ENCODE measurements at places on chromosomes 1 and 21. TPM values are rescaled to one million over a fixed set of nuclear protein-coding genes. Genes with fewer than 3 reads are reported as not detected.
A peak's percentile ranks its signal among the peaks of the same experiment; 100 is the strongest.

- no peak for DNase-seq
Observed at GRCh38 chr1:34976384-34977209, 8.6 kb downstream of the TMEM35B start.

The NGF gene
- polyA plus RNA-seq: 11.5 TPM

GRCh38 chr1:224447251-224447650 lies 12.7 kb upstream of the WDR26 start:
- peak; percentile 24 for DNase-seq

DNA sequence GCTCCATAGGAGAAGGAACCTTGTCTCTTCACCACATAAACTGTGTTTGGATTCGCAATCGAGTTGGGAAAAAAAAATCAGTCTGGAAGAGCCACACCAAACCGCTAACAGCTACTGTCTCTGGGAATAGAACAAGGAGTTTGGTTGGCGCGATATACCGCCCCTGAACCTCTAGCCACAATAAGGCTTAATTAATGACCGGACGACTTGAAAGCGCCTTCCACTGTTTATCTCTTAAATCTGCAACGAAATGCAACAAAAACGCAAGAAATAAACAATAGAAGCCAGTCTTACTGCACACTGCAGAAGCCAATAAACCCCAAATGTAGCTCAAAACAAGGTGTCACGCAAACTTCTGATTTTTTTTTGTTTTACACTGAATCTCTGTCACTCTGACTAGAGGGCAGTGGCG lies 10.9 kb downstream of the BTBD19 start:
- DNase-seq: no peak

The VSIG8 gene
- not detected for polyA plus RNA-seq

DNA sequence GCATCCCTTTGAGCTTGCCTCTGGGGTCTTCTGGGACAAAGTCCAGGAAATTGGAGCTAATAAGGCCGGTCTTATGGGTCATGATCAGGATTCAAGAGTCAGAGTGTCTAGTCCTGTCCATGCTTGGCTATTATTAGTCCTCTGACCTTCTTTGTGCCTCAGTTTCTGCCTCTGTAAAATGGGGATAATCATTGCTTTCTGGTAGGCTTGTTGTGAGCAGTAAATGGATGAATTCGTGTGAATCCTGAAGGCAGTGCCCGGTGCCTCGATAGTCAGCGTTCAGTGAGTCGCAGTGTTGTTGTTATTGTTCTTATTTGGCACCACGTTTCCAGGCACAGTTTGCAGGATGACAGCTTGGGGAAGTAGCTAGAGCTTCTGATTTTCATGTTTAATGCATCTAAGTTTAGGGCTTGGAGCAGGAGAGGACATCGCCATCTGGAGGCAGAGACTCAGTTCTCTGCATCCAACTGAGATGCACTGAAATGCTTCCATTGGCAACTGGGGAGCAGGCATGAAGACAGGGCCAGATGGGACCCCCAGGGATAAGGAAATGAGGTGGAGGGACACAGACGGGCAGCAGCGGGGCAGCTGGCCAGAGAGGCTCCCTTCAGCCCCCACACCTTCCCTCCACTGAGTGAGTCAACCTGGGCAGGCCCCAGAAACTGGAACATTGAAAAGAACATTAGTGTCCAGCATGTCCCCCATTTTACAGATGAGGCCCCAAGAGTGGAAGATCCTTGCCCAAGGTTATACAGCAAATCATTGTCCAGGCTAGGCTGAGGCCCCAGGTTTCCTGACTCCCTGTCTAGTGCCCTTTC lies 160.3 kb downstream of the PTPRU start:
- no peak for DNase-seq

The RAB7B gene
- 0.83 TPM for polyA plus RNA-seq

The ADAMTS4 gene
- polyA plus RNA-seq: 6.1 TPM

- DNase-seq: no peak
Observed at GRCh38 chr1:159977364-159978106, 23.5 kb upstream of the SLAMF9 start.

DNA sequence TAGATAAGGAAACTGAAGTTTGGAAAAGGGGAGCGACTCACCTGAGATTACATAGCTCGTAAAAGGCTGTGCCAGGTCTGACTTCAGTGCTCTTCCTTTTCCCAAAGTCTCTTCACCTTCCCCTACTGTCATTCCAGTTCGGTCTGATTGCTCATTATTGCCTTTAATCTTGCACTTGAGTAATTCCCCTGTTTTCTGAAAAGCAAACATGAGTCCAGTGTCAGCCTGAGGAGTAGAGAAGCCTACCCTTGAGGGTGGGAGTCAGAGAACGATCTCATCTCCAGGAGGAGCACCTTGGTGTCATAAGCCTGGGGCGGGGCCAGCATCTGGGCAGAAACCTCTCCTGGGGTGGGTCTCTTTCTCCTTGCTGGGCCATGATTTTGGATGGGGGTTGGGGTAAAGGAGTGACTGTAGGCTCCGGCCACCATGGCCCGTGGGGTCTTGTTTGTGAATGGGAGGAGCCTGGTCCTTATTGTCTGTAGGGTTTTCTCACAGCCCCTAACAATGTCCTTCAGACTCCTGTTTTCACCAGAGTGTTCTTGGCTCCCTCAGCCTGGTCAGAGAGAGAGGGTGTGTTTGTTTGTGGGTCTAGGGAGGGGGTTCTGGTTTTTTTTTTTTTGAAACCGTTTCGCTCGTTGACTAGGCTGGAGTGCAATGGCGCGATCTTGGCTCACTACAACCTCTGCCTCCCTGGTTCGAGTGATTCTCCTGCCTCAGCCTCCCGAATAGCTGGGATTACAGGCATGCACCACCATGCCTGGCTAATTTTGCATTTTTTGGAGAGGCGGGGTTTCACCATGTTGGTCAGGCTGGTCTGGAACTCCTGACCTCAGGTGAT lies 6.0 kb downstream of the VANGL2 start:
- no peak for DNase-seq

DNA sequence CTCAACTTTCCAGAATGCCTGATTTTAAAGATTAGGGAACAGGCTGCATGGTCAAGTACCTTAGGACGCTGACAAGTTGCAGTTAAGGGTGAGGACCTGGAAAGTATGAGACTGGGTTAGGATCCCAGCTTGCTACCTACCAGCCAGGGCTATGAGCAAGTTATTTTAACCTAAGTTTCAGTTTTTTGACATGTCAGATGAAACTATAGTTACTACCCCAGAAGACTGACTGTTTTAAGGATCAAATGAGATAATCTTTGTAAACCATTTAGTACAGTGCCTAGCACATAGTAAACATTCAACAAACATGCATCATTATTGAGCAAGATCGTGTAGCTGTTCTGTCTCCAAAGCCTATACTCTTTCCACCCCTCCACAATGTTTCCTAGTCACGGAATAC lies 14.4 kb downstream of the THEMIS2 start:
- no peak for DNase-seq

DNA sequence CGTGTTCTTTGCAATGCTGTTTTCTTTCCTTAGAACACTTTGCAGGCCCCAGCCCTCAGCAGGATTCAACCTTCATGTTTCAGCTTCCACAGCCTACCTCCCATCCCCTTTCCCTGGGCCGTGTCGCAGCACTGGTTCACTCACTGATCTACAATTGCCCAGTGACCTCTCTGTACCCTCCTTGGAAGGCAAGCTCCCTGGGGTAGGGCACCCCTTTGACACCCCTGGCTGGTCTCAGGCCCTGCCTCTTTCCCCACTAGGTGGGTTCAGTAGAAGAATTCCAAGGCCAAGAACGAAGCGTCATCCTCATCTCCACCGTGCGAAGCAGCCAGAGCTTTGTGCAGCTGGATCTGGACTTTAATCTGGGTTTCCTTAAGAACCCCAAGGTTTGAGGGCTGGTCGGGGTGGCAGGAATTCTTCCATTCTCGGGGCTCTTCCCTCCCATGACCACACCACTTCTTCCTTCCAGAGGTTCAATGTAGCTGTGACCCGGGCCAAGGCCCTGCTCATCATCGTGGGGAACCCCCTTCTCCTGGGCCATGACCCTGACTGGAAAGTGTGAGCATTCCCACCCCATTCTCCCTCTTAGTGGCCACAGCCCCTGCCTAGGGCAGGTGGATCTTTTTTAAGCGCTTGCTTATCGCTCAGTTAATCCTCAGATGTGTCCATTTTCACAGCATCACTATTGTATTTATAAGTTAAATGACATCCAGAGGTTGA lies 7.3 kb downstream of the RHOC start:
- no peak for DNase-seq

The SAMD11 gene
- 1.3 TPM for polyA plus RNA-seq

- no peak for DNase-seq
Observed at GRCh38 chr1:96713649-96714048, 7.9 kb upstream of the PTBP2 start.

The PADI3 gene
- not detected for polyA plus RNA-seq

GRCh38 chr1:1374929-1375662 lies at the start of gene AURKAIP1:
Gene AURKAIP1 (minus strand): TSS chr1:1375207. CDS start chr1:1374756, 451 bp downstream.
- DNase-seq: peak; percentile 99

The NR1I3 gene
- 0.23 TPM for polyA plus RNA-seq

DNA sequence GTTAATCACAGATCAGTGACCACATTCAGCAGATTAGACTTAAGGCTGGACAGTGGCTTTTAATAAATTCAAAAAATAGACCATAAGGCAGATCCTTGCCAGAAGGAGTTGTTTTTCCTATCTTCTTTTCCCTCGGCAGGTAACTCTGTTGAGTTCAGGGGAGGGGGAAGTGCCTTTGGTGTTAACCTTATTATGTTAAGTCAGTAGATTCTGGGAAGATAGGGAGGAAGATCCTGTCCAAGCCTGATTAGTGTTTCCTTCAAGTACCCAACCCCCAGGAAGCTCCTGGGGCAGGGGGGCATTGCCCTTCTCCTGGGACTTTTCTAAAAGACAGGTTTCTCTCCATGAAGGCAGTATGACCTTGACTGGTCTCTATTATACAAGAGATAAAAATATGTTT lies 87.4 kb downstream of the ELAVL4 start:
- no peak for DNase-seq

GRCh38 chr1:242673652-242674051 lies 149.2 kb upstream of the PLD5 start:
- no peak for DNase-seq

DNA sequence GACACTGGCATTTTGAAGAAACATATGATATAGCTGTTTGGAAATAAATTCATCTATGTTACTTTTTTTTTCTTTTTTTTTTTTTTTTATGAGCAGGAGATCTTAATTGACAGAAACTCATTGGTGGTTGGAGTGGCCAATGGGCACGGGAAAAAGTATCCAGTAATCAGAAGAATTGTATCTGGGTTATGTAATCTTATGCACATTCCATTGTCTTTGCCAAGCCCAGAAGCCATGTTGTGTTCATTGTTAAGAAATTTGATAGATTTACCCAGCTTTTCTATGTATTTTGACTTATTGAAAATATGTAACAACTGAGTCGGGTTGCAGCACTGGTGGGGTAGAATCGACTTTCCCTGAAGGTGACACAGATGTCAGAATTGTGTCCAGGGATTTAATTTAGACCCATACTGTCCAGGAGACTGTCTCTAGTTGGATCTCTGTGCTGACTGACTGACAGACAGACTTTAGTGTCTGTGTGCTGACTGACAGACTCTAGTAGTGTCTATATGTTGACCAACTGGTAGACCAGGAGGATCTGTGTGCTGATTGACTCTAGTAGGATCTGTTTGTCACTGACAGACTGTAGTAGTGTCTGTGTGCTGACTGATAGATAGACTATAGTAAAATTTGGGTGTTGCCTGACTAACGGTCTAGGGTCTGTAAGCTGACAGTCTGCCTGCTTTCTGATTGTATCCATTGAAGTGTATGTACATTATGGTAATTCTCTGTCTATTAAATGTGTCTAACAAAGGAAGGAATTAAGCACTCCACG lies 12.3 kb upstream of the C4BPB start:
- DNase-seq: no peak

The LAMB3 gene
- 1.8 TPM for polyA plus RNA-seq

GRCh38 chr1:23167353-23168078 lies 1.1 kb downstream of the LUZP1 start:
- peak; percentile 74 for DNase-seq

DNA sequence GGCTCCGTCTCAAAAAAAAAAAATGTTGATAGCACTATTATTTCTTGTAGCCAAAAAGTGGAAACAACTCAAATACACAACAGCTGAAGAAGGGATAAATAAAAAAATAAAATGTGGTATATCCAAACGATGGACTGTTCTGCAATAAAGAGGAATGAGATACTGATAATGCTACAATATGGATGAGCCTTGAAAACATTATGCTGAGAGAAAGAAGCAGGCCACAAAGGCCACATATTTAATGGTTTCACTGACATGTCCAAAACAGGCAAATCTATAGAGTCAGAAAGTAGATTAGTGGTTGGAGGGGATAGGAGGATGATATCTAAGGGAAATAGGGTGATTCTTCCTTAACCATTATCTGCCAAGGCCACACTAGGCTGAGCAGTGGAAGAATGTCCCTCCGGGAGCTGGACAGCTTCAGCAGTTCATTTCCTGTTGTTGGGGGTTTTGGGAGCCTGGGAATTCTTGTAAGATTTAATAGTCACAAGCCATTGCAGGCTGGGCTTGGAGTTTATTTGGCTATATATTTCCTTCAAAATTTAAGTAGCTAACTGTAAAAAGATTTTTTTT lies 53.5 kb downstream of the ST3GAL3 start:
- no peak for DNase-seq

- DNase-seq: no peak
Observed at GRCh38 chr21:33205476-33205875, 24.3 kb upstream of the IFNAR2 start.

The KCNE1 gene
- polyA plus RNA-seq: 1.7 TPM

The ATPAF1 gene
- 263 TPM for polyA plus RNA-seq

DNA sequence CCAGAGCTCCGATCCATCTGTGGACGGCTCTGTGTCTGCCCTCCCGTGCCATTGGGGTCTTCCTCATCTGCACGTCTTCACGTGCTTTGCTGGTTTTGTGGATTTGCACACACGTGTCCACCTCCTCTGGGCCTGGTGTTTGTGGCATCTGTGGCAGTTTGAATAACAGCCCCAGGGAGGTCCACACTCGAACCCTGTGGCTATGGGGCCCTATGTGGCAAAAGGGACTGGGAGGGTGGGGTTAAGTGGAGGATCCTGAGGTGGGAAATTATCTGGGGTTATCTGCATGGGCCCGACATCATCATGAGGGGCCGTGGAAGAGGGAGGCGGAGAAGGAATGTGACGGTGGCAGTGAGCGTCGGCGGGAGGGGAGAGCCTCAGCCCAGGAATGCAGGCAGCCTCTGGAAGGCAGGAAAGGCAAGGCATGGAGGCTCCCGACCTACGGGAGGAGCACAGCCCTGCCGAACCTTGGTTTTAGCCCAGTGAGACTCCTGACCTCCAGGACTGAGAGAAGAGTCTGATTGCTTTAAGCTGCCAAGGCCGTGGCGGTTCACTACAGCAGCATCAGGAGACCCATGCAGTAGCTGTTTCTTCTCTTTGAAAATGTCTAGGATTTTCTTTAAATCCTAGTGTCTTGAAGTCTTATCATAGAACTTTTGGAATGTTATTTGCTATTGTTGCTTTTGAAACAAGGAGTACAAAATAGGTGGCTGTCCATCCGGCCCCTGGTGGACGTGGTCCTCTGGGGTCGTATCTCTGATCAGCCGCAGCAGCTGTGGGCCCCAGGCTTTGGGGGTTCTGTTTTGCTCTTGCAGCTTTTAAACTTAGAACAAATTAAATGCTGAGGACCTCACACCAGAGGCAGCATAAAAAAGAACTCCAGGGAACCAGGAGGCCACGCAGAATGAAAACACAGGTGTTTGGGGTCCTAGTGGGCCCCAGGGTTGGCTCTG lies 40.0 kb upstream of the LRRC3 start:
- DNase-seq: no peak
